CD4-positive, alpha-beta T cell treated with Interleukin-1 beta for 1 hour (primary cell): ENCODE measurements at places on chromosomes 16 and 17.

DNA sequence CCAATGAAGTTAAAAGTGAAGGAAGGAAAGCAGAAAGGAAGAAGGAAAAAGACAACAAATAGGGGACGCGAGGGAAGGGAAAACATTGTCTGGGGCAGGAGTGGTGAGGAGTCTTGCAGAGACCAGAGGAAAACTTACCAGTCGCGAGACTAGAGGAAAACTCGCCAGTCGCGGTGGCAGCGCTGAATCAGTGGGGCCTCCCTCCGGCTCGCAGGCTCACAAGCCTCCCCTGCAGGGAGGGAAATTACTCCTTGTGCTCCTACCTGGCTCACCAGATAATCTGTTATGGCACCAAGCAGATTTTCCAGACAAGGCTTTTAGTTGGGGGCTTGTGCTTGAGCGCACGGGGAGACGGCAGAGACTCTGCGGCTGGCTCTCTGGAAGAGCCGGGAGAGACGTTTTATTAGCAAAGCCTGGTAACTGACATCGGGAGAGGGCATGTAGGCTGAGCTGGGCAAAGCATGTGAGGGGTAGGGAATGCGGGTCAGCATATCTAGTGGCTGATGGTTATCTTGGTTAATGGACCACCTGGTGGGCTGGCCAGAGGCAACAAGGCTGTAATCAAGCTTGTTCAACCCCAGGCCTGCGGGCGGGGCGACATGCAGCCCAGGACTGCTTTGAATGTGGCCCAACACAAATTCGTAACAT, 37.1 kb downstream of the LCMT1 start:
- no peak for DNase-seq

DNA sequence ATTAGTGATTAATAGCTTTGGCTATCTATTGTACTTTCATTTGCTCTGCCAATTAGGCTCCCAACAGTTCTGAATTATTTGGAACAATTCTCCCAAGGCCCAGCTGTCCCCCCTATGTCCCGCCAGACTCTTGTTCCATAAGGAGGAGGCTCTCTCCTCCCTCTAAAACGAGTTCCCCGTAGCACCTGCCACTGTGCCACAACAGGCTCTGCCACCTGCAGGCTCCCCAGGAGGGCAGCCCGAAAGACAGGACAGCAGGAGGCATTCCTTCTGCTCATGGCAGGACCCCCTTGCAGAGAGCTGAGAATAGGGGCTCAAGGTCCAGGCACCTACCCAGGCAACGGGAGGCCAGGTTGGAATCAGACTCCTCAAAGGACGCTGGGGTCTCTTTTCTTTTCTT, 9.0 kb downstream of the PITPNM3 start:
- no peak for DNase-seq

DNA sequence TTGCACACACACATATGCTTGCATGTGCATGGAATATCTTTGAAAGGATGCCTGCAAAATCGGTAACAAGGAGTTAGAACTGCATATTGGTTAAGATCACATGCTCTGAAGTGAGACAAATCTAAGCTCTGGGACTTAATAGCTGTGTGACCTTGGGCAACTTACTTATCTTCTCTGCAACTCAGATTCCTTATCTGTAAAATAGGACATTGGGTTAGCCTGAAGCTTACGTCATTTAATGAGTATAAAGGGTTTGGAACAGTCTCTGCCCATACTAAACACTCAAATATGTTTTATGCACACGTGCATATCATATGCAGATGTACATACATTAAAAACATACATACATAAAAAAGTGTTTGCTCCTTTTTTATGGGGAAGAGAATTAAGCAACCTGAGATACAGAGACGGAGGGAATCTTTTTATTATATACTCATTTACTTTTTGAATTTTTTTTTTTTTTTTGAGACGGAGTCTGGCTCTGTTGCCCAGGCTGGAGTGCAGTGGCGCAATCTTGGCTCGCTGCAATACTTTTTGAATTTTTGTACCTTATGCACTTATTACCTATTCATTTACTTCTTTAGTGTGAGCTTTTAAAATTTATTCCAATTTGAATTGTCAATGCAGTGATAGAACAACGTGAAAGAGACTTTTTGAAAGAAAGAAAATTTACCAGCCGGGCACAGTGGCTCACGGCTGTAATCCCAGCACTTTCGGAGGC, 206.2 kb downstream of the CCDC182 start:
- DNase-seq = no peak

GRCh38 chr17:34511265-34511664, 68.1 kb upstream of the TMEM132E start:
- no peak for DNase-seq
